ENCODE measurements at places on chromosomes 1 and 21.

- no peak for DNase-seq
Measured at GRCh38 chr1:24294716-24295371, 24.3 kb upstream of the GRHL3 start.

DNA sequence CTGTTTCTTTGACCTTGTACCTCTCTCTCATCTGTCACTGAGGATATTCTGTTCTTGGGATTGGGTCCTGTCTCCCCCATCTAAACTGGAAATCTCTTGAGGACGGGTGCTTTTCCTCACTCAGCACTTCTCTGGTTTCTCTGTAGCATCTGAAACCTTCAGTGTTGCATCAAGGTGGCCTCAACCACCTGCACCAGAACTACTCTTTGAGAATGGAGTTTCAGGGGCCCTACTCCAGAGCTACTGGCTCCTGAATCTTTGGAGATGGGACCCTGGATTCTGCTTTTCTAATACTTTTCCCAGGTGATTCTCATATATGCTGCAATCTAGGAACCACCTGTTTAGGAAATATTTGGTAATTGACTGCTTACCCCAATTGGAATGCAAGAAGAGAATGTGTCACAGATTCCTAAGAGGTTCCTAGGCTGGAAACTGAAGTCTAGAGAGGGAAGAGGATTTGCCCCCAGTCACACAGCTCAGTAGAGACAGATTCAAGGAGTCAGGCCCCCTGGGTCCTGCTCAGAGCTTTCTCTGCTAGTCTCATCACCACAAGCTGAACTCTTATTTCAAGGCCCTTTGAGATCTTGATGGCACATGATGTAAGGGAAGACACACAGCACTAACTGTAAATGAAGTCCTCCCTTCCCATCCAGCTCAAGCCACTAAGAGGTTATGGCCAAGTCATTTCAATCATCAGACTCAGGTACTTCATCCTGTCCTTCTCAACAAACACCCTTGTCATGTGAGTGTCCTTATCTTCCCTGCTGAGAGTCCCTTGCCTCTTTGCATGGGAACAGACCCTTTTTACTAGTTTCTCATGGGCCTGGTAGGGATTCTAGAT, 48.7 kb downstream of the EIF2D start:
- DNase-seq: no peak

DNA sequence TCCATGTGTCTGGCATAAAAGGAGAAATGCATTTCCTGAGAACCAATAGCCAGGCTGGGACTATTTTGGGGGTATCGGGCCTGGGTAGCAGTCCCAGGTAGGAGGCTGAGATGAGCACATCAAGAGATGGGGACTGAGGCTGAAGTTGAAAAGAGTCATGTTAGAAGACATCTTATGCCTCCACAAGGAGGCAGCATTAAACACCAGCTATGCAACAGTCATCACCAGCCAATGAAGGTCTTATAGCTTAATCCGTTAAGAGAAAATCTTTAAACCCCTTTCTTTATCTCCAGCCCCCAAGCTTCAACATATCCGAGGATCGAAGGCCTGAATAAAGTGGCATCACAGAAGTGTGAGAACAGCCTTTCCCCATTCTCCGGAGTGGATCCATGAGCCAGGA, 640.7 kb upstream of the PTBP2 start:
- DNase-seq: no peak

GRCh38 chr1:43987159-43987902, 4.1 kb upstream of the CCDC24 start:
- no peak for DNase-seq

DNA sequence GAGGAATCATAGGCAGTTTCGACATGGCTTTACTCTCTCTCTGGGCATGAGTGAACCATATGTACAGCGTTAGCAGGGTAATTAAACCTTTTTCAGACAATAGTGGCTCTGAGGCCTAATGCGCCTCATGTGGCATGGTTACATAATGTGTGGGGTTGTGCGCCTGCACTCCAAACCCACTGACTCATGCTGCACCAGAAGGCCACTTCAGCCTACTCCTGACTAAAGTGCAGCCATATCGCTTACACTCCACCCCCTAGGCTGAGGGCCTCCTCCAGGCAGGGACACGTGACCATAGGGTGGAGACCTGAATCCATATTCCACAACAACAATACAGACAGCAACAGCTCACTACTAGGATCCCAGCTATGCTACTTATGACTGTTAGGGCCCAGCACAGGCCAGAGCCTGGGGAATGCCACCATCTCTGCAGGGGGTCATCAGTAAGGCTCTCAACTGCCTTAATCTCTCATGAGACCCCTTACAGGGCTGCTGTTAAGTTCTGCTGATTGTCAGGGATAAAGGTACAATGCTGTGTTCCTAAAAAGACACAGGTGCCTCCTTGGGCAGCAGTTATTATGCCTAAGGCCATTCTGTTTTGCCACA, 13.4 kb upstream of the ODF2L start:
- DNase-seq: no peak

DNA sequence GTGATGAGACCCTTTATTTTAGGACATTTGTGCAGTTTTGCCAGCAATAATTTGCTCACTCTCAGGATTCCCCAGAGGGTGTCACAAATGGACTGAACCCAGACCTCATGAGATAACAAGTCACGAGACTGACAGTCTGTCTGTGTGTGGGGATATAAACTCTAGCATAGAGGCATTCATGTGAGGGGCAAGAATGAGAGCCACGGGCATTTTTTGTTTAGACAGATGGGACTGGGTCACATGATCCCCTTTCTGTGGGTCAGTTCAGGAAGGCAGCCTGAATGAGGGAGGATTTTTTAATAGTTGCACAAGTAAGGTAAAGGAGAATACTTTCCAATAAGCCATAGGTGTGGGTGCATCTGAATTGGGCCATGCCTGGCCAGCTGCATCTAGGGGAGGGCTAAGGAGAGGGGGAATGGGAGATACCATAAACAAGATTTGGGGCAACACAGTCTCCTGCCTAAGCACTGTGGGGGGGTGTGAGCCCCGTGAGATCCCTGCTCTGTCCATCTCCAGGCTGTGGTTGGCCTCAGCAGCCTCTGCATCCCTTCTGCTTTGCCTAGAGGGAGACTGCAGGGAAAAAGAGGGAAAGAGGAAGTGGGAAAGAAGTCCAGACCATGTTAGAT, 66.6 kb downstream of the NAV1 start:
- DNase-seq: no peak

DNA sequence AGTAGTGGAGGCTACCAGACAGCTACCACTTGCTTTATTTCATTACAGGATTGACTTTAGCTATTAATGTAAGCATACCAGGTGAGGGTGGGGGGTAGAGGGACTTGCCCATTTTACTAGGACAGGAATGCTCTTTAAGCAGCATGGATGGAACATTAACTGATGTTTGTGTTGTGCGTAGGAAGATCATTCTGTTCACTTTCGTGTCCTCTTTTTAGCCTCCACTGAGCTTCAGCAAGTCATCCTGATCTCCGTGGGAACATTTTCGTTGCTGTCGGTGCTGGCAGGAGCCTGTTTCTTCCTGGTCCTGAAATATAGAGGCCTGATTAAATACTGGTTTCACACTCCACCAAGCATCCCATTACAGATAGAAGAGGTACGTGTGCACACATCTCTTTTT, 29.3 kb downstream of the IFNGR2 start:
- DNase-seq: no peak

- DNase-seq: no peak
Measured at GRCh38 chr1:232615306-232615800, 14.6 kb downstream of the SIPA1L2 start.

GRCh38 chr1:109371341-109371739, 26.4 kb downstream of the SORT1 start:
- DNase-seq: no peak

GRCh38 chr1:41558761-41559171, 74.3 kb upstream of the EDN2 start:
- no peak for DNase-seq
